ENCODE measurements at places on chromosomes 11 and 22. TPM values are rescaled to one million over a fixed set of nuclear protein-coding genes. Genes with fewer than 3 reads are reported as not detected.
A peak's percentile ranks its signal among the peaks of the same experiment; 100 is the strongest.

- peaks cover 77% of the 10 kb centered on the region for H3K36me3 ChIP-seq
- H3K4me1 ChIP-seq: no peaks in the 10 kb centered on the region
- H3K27me3 ChIP-seq: no peaks in the 10 kb centered on the region
Measured at GRCh38 chr22:23827351-23827995, 11.3 kb downstream of the DERL3 start.

- H3K4me1 ChIP-seq: no peaks in the 10 kb centered on the region
- H3K4me3 ChIP-seq: no peak overlapping the region
- H3K36me3 ChIP-seq: no peaks in the 10 kb centered on the region
- no peak for DNase-seq
- H3K27me3 ChIP-seq: peaks cover 7% of the 10 kb centered on the region
- H3K27ac ChIP-seq: no peak overlapping the region
Measured at GRCh38 chr22:27705408-27706080, 96.0 kb downstream of the MN1 start.

GRCh38 chr11:9143721-9144120 lies 52.3 kb upstream of the SCUBE2 start:
- no peak overlapping the region for H3K27ac ChIP-seq
- H3K27me3 ChIP-seq: no peaks in the 10 kb centered on the region
- DNase-seq: no peak
- peaks cover 25% of the 10 kb centered on the region for H3K36me3 ChIP-seq
- H3K4me1 ChIP-seq: no peaks in the 10 kb centered on the region
- no peak overlapping the region for H3K4me3 ChIP-seq

DNA sequence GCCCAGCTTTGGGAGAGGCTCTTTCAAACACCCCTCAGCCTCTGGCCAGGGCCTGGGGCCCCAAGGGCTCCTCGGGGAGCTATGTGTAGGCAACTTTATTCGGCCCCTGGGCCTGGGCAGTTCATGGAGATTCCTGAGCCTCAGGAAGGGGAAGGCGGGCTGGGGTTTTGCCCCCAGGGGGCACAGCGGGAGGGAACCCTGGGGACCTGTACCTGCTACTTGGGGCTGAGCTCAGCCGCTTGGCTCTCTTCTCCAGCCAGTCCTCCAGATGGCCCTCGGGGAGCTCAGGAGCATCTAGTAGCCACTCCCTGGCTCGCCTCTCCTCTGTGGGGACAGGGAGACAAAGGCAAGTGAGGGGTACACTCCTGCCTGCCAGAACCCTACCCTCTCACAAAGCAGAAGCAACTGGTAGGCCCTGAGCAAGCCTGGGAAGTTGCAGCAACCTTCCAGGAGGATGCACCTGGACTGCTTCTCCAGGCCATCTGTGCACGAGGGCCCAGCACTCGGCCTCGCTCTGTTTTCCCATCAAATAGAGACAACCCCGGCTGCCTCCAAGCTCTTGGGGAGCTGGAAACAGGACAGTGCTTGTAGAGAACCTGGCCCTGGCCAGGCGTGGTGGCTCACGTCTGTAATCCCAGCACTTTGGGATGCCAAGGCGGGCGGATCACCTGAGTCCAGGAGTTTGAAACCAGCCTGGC lies 18.5 kb downstream of the CABP7 start:
- no peaks in the 10 kb centered on the region for H3K27me3 ChIP-seq
- no peaks in the 10 kb centered on the region for H3K4me1 ChIP-seq
- no peak overlapping the region for H3K27ac ChIP-seq

- H3K27ac ChIP-seq: peak overlapping the region; percentile 87
- peak overlapping the region; percentile 74 for H3K4me3 ChIP-seq
- no peak for DNase-seq
- H3K27me3 ChIP-seq: no peaks in the 10 kb centered on the region
- peaks cover 4% of the 10 kb centered on the region for H3K36me3 ChIP-seq
Measured at GRCh38 chr11:104968856-104969776, 742 bp upstream of the CASP4 start.

DNA sequence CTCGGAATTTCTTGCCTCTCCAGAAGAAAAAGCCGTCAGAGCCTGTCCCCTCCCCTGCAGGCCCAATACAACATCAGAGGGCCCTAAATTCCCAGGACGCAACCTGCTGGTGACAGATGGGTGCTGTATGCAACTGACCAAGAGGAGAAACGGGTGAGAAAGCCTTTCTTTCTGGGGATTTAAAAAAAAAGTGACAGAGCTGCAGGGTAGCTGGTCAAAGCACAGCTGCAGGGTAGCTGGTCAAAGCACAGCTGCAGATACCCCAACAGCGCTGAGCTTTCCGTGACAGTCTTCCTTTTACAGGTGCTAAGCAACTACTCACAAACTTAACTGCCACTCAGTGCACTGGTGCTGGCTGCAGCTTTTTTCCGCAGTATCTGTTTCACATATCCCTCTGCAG lies 17.8 kb downstream of the AP1B1 start:
- no peak overlapping the region for H3K4me3 ChIP-seq
- H3K4me1 ChIP-seq: peaks cover 4% of the 10 kb centered on the region
- no peak for DNase-seq
- H3K27ac ChIP-seq: no peak overlapping the region

DNA sequence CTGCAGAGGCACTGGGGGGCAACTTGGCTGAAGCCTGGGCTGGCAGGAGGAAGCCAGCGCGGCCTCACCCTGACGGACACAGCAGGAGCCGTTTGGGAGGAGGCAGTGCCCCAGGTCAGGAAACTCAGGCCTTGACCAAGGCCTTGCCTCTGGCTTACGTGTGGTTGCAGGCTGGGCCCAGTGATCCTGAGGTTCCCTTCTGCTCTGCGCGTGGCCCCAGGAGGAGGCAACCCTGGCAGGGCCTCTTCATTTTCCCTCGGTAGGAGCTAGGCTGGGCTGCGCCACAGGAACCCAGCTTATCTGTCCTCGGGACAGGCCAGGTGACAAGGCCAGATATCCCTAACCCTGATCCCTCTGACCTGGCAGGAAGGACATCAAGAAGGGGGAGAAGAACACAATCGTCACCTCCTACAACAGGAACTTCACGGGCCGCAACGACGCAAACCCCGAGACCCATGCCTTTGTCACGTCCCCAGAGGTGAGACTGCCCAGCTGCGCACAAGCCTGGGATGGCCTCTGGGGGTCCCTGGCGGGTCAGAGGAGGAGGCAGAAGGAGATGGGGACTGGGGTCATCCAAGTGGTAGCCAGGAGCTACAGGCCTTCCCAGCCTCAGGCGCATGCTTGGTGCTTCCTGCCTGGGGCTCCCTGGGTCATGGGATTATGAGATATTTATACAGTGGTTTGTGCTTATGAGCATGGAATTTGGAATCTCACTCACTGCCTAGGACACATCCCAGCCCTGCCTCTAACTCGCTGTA lies 20.6 kb downstream of the POLR3H start:
- no peak for DNase-seq
- peak overlapping the region; percentile 48 for H3K27ac ChIP-seq

DNA sequence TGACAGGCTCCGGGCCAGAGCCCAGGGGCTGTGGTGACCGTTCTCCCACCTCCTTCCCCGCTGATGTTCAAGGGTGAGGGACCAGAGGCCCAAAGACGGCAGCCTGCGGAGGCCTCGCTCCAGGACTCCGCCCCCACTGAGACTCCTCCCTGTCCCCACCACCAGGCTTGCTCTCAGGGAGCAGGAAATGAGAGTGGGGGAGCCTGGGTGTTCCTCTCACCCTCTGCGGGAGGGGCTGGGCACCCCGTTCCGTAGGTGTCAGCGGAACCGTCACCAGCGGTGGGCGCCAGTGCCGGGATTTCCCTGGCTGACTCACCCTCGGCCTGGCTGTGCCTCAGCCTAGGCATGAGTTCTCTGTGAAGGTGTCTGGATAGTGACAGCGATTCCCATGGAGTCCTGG lies 15.7 kb downstream of the DAGLA start:
- peaks cover 4% of the 10 kb centered on the region for H3K27me3 ChIP-seq
- no peaks in the 10 kb centered on the region for H3K36me3 ChIP-seq
- peak overlapping the region; percentile 40 for H3K4me3 ChIP-seq
- DNase-seq: peak; percentile 94
- H3K27ac ChIP-seq: peak overlapping the region; percentile 62
- peaks cover 18% of the 10 kb centered on the region for H3K4me1 ChIP-seq

DNA sequence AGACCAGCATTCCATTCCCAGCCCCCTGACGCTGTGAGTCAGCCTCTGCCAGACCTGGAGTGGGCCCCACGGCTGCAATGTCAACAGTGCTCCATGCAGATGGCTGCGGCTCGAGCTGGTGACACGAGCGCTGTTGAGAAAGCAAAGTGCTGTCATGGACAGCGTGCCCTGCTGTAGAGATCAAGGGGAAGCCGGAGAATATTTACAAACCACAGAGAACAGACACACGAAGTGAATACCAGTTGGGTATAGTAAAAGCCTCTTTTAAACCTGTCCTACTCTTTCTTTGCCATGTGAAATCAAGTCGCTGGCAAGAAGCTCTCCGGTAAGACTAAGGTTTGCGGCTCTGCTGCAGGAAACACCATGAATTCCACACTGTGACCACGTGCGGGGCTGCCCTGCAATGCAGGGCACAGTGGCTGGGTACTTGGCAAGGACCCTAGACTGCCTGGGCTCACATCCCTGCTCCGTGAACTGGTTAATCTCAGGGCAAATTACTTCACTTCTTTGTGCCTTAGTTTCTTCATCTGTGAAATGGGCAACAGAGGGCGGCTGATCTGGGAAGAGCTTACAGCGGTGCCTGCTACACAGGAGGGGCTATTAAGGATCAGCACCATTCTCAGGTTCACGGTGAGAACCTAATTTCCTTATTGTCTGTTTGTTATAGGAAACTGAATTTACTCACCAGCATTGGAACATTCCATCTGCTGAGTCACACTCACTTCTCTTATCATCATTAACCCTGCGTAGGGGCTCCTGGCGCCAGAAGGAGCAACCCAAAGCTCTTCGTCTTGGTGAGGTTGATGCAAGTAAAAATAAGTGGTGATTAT lies 27.8 kb upstream of the ELFN2 start:
- no peaks in the 10 kb centered on the region for H3K27me3 ChIP-seq
- no peak for DNase-seq
- peaks cover 7% of the 10 kb centered on the region for H3K4me1 ChIP-seq

GRCh38 chr11:22162756-22163155 lies 30.1 kb upstream of the ANO5 start:
- no peak overlapping the region for H3K4me3 ChIP-seq
- no peaks in the 10 kb centered on the region for H3K36me3 ChIP-seq
- DNase-seq: no peak
- H3K27me3 ChIP-seq: no peaks in the 10 kb centered on the region

DNA sequence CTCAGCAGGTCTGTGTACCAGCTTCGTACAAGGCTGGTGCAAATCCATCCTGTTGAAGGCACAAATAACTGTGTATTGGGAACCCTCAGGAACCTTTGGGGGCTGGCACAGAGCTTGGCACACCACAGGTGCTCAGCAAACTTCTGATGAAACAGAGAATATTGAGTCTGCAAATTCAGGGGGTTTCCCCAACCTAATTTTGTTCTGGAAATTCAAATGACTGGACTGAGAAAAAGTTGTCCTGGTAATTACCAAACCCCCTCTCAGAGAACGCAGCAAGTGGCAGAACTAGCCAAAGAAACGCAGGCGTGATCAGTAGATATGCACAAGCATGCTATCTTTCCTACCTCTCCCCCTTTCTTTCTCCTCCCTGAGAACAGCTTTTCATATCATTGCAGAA lies 47.6 kb downstream of the LIF start:
- no peak overlapping the region for H3K4me3 ChIP-seq
- no peak overlapping the region for H3K27ac ChIP-seq
- H3K36me3 ChIP-seq: no peaks in the 10 kb centered on the region
- H3K4me1 ChIP-seq: peaks cover 6% of the 10 kb centered on the region
- DNase-seq: no peak
- no peaks in the 10 kb centered on the region for H3K27me3 ChIP-seq

DNA sequence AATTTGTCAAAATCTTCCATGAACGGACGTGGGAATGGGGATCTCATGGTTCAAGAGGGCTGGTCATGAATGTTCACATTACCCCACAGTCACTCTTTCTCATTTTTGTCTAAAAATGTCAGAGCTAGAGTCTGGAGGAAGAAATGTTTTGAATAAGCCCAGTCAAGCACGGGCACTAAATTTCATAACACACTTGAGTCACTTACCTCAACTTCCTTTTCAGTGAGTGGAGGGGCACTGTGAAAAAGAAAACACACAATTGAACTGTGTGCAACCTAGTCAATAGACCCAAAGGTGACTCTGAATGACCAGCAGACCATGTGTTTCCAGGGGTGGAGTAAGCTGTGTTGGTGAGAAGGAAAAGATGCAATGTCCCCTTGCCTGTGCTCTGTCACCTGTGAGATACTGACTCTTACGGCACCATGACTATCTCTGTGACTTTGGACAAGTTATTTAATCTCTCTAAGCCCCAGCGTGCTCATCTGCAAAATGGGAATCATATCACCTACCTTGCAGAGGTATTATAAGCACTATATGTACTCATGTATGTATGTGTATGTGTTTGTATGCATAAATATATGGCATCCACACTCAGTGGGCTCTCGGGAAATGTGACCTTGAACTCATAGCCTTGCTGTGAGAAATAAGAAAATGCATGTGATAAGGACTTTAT lies 38.2 kb upstream of the LYVE1 start:
- no peak for DNase-seq
- no peaks in the 10 kb centered on the region for H3K36me3 ChIP-seq
- no peak overlapping the region for H3K27ac ChIP-seq

DNA sequence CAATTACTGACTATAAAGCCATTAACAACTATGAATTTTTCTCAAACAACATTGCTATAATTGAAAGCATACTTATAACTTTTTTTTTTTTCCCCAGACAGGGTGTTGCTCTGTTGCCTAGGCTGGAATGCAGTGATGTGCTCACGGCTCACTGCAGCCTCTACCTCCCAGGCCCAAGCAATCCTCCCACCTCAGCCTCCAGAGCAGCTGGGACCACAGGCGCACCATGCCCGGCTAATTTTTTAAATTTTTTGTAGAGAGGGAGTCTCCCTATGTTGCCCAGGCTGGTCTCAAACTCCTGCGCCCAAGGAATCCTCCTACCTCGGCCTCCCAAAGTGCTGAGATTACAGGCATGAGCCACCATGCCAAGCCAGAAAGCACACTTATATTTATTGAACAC lies 6.1 kb upstream of the WEE1 start:
- no peak overlapping the region for H3K27ac ChIP-seq
- no peaks in the 10 kb centered on the region for H3K36me3 ChIP-seq
- no peaks in the 10 kb centered on the region for H3K4me1 ChIP-seq
- H3K4me3 ChIP-seq: no peak overlapping the region
- no peaks in the 10 kb centered on the region for H3K27me3 ChIP-seq

DNA sequence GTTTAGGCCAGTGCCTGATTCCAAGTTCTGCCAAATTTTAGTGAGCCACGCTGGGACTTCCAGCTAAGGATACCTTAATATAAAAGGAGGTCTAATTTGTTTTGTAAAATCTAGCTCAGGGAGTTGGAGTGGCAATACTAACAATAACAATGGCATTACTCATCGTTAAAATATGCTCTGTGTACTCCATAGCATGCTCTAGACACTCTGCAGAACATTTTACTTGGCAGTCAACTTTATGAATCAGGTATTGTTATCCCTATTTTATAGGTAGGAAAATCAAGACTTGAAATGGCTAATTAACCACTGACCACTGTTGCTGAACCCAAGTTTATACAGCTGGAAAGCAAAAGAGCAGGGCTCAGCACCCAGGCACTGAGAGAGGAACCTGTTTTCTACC lies 485.0 kb upstream of the KIRREL3 start:
- no peak overlapping the region for H3K4me3 ChIP-seq
- H3K36me3 ChIP-seq: no peaks in the 10 kb centered on the region
- no peak overlapping the region for H3K27ac ChIP-seq
- no peaks in the 10 kb centered on the region for H3K4me1 ChIP-seq
- no peak for DNase-seq

C11orf16 gene
- not detected for total RNA-seq

KLHL35 gene
- total RNA-seq: 1.5 TPM

DDIAS gene
- total RNA-seq: 0.56 TPM

All from T-cell (primary cell).